ENCODE measurements at places on chromosomes 6 and 20.
A peak's percentile ranks its signal among the peaks of the same experiment; 100 is the strongest.

DNA sequence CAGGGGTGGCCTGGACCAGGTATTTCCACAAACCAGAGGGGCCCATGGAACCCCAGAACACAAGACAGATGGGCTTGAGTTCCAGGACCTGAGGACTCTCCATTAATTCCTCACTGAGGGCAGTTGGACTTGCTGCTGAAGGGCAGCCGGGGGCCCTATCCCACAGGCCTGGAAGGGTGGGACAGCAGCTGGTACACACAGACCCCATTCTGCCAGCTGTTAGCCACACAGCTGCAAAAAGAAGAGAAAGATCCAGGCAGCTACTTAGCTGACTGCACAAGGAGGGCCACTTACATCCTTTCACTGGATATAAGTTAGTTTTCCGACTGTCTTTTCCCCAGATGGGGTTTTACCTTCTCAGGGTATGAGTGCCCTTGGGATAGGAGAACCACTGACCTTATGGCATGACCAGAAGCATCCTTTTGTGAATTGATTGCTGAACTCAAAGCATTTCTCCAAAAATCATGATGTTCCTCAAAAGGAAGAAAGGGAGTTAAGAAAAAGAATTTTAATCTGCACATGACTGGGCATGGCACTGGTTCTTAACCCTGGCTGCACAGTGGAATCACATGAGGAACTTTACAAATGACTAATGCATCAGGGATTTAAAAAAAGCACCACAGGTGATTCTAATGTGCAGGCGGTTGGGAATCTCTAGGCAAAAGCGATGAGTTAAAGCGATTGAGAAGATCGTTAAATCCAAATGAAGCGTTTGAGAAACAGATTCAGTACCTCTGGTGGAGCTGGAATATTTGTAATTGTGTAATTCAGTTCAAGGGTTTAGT, 199.4 kb downstream of the TFAP2A start:
- no peak for DNase-seq

DNA sequence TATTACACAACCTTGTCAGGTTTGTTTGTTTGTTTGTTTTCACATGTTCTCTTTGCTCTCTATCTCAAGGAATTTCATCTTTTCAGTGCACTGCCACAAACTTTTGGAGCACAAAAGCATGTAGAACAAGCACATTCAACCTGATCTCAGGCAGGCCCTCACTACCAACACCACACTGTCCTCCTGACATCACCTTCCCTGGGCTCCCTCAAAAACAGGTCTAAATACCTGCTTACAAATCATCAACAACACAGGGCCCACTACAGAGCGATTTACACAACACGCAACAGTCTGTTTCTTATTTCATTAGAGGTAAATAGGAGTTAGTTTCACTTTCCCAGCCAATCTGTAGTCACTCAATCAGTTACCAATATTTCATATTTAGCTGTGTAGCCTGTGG, 241.4 kb downstream of the EPHA7 start:
- no peak for DNase-seq

- DNase-seq = no peak
These were observed 544.9 kb downstream of the PKHD1 start for GRCh38 chr6:51542475-51542874.

DNA sequence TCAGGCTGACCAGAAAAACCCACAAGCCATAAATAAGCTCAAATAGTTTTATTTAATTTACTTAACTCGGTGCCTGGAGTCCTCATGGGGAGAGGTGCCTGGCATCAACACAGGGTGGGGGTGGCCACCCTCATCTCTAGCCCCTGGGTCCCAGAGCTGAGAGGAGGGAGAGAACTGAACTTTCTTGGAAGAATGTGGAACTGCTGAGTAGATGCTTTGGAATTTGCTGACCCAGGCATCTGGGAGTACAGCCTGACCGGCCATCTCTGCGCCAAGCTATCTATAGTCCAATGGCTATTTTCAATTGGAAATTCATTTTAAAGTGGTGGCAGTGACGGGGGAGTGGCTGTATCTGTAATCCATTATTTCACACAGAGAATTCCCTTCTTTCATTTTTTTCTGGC, 104.8 kb downstream of the CDH26 start:
- peak; percentile 75 for DNase-seq

DNA sequence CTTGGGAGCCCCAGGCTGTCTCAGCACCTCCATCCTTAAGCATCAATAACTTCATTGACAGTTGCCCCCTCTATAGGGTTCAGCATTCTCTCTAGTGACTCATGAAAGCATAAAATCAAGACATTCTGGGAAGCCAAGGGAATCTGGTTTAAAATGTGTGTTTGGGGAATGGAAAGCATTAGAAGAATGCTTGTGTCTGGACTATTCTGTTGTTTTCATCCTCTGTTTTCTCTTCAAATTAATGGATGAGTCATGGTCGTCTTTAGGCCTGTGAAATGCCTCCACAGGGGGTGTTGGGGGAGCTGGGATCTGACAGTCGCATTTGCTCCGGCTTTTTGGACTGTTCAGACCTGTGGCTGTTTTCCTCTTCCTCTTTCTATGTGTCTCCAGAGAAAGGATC, 279.7 kb downstream of the CDC5L start:
- DNase-seq = no peak

GRCh38 chr20:49684335-49684997, 29.2 kb downstream of the B4GALT5 start:
- DNase-seq = no peak

GRCh38 chr6:116247285-116247684, 6.6 kb downstream of the TSPYL4 start:
- no peak for DNase-seq

DNA sequence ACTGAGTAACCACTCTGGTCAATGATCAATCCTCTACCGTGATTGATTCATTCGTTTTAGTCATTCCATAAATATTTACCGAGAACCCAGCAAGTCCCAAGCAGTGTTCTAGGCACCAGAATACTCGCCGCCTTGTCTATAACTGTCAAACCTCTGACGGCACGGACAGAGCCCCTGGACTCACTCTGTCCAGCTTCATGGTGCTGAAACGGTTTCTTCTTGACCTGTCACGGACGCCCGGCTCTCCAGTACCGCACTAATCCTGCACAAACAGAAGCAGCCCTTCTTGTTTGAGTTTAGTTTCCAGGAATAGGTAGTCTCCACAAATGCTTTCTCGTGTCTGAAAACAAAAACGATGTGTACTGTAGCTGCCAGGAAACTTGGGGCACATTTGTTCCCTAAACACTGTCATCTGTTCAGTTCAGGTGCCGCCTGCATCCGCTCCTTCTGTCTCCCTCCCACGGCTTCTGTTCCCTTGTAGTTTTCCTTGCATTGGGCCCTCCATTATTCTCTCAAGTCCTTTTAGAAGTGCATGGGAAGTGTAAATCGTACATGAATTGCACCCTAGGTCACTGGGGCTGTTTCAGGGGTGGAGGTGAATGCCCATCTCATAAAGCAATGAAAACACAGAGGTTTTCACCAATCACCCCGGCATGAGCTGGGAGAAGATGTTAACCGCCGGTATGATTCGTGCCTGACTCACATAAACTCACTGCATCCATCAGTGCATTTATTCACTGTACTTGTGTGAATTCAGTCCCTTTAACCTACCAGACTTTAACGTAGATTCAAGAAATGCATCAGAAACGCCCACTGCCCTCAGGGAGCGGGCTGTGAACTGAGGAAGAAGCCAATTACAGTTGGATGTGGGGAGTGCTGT, 209.3 kb upstream of the CDH4 start:
- no peak for DNase-seq

GRCh38 chr20:50246367-50247195, 56.0 kb downstream of the CEBPB start:
- DNase-seq = no peak

- DNase-seq = no peak
These were observed 12.7 kb downstream of the RRP36 start for GRCh38 chr6:43034190-43034525.

GRCh38 chr6:3322366-3322890, 63.7 kb downstream of the PSMG4 start:
- DNase-seq = no peak

GRCh38 chr6:31465718-31466117, 32.2 kb upstream of the MICB start:
- no peak for DNase-seq

DNA sequence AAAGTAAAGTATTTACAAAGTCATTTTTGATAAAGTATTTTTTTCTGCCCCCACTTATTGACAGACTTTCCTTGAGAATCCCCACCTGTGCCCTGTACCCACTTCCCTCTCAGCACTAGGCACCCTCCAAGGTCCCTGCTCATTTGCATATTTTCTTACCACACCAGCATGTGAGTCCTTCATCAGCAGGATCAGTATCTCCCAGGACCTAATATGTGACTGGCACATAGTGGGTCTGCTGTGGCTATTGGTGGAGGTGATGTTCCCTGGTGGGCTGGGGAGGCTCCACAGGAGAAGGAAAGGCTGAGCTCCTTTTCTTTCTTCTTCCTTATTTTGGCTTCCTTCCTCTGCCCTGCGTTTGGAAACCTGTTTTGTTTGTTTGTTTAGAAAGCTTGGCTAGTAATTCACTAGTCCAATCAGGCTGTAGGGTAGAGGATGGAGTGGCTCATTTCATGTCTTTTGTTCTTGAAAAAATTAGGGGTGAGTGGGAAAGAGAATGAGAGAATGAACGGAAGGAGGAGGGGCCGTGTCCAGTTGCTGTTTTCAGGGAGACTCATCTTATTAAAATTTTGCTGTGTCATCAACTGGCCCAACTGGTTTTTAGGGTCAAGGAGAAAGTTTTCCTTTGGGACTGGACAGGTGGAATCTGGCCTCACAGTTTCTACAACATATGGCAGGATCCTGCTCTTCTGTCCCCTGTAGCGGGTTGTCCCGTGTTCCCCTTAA, 2.8 kb upstream of the RNF24 start:
- no peak for DNase-seq
